Activated B cell treated with CpG ODN at 0.5 μM for 24 hours (primary cell): ENCODE measurements at places on chromosomes 1 and 21.

DNA sequence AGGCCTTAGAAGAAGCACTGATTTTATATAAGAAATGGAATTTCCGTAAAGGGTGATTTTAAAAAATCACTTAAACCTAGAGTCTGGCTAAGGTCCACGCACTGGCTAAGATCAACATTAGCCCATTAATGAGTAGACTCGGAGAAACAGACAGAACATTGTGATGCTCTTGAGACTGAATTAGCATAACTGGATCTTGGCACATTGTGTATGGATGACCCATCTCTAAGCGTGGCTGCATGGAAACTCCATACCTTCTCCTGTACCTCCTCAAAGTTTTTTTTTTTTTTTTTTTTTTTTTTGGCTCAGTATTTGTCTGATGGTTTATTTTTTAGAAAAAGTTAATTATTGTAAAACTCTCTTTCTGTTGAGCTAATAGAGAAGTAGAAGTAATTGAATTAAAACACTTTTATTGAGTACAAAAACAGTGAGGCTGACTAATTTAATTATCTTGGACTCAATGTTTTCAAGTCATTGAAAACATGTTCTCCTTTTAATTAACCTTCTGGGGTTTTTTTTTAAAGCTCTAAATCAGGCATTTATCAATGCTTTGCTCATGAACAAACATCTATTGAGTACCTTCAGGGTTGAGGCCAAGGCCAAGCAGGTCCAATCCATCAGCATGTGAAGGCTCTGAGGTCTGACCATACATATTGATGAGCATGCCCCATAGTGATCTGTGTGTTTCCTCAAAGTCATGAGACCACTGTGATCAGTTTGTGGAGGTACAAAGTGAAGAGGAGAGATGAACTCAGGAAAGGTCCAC, 74.0 kb downstream of the TLR5 start:
- H3K4me3 ChIP-seq: no peak overlapping the region
- no peak for DNase-seq
- no peak overlapping the region for H3K27ac ChIP-seq
- no peaks in the 10 kb centered on the region for H3K36me3 ChIP-seq

DNA sequence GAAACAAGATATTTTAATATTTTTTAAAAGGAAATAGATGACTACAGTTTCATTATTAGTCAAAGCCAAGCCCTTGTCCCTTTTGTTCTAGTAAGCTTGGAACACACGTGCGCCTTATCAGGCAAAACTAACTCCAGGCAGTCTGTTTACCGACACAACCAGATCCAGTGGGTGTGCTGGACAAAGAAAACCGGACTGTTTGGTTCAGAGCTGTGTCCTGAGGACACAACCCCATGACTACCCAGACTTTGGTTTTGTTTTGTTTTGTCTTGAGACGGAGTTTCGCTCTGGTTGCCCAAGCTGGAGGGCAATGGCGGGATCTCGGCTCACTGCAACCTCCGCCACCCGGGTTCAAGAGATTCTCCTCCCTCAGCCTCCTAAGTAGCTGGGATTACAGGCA, 13.9 kb upstream of the RHOU start:
- no peak overlapping the region for H3K27ac ChIP-seq
- H3K36me3 ChIP-seq: no peaks in the 10 kb centered on the region
- peaks cover 15% of the 10 kb centered on the region for H3K27me3 ChIP-seq
- H3K4me1 ChIP-seq: no peaks in the 10 kb centered on the region

DNA sequence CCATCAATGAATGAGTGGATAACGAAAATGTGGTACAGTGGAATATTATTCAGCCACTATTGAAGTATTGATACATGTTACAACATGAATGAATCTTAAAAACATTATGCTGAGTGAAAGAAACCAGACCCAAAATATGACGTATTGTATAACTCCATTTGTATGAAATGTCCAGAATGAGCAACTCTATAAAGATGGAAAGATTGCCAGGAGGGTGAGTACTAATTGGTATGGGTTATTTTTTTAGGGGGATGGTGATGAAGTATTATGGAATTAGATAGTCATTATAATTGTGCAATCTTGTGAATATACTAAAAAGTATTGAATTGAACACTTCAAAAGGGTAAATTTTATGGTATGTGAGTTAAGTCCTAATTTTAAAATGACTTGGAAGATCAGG, 278.6 kb downstream of the SIPA1L2 start:
- no peak for DNase-seq
- no peaks in the 10 kb centered on the region for H3K4me1 ChIP-seq
- no peaks in the 10 kb centered on the region for H3K36me3 ChIP-seq
- no peak overlapping the region for H3K27ac ChIP-seq
- no peak overlapping the region for H3K4me3 ChIP-seq

DNA sequence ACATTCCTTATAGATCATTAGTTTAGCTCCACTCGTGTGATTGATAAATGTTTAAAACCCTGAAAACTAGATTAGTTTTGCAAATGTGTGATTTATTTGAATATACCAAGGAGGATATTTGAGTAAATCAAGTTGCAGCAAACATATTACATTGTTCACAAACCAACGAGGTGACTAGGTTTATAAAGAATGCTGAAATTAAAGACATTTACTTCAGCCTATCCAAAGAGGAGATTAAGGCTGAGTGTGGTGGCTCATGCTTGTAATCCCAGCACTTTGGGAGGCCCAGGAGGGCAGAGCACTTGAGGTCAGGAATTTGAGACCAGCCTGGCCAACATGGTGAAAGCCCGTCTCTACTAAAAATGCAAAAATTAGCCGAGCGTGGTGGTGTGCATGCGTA, 34.1 kb downstream of the VTCN1 start:
- H3K27me3 ChIP-seq: no peaks in the 10 kb centered on the region
- H3K27ac ChIP-seq: no peak overlapping the region
- no peaks in the 10 kb centered on the region for H3K36me3 ChIP-seq
- no peak overlapping the region for H3K4me3 ChIP-seq
- no peak for DNase-seq
- no peaks in the 10 kb centered on the region for H3K4me1 ChIP-seq
